ENCODE measurements at places on chromosomes 6 and 20.
A peak's percentile ranks its signal among the peaks of the same experiment; 100 is the strongest.

DNA sequence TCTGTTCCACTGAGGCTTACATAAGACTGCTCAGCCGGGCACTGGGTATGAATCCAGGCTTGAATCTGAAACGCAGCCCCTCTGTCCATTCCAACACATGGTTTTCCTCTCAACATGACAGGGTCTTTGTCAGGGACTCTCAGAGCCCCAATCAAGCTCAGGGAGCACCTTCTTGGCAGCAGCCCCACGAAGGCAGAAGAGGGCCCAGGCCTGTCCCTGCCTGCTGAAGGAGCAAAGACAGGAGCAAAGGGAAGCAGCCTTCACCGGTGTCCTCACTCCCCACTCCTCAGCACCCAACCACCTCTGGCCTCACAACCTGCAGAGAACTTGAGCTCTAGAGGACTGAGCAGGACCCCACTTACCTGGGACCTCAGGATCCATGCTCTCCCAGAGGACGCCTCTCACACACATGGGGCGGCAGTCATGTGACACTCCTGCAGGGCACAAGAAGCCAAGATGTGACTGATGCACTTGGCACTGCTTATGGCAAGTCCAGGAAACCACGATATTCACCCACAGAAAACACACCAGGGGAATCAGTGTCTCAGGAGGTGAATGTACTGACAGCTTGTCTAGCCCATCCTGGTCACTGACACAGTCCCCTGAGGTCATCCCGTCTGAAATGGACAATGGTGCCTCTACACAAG, 4.3 kb downstream of the SNHG17 start:
- DNase-seq, result no peak

DNA sequence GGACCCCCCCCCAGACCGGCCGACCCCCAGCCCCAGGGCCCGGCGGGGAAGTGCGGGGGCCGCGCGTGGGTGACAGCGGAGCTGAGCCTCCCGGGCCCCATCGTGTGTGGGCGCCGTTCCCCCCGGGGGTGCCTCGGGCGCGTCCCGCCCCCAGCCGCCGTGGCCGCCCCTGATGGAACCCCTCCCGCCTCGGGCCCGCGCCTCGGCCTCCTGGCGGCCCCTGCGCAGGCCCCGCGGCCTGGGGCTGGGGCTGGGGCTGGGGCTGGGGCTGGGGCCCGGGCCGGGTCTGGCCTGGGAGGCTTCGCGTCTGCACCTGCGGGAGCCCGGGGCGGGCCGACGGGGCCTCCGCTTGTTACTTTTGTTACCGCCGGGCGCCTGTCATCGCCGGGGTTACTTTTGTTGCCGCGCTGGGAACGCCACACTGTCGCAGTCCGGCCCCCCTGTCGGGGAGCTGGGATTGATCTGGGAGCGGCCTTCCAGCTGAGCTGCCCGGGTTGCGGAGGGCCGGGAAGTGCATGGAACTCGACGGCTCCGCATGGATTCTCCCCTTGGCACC, 598 bp downstream of the OGFR start:
- no peak for DNase-seq

DNA sequence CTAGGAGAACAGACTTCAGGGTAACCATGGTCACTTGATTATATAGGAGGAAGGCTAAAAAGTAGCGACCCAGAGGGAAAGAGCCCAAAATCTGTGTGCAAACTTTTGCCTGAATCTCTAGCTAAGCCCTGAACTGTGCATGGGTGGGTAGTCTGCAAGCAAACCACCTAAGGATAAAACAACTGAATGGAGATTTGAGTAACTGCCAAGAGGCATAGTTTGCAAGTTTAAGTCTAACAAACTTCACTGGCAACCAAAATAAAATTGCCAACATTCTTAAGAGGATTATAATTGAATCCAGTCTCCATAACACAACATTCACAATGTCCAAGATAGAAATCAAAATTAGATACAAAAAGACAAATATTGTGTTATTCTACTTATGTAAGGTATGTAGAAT, 192.0 kb upstream of the PLN start:
- no peak for DNase-seq

GRCh38 chr6:129567374-129567773, 142.6 kb downstream of the ARHGAP18 start:
- peak; percentile 31 for DNase-seq

DNA sequence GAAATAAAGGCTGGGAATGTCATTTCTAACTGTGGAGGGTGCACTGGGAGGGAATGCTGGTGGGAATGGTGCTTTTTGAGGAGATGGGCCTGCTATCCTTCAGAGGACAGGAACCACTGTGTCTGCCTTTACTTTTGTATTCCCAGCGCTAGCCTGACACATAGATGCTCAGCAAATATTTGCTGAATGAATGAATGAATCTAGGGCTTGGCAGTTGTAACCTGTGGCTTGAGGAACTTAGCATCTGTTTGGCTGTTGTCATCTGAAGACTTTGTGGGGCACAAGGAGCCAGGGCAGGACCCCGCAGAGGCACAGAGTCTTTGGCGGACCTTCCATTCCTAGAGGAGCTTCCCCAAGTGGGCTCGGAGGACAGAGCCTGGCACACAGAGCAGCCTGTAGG, 6.1 kb downstream of the TOX2 start:
- DNase-seq, result no peak

GRCh38 chr6:37454420-37455140, 21.6 kb downstream of the CMTR1 start:
- peak; percentile 15 for DNase-seq

GRCh38 chr6:74439123-74439811, 743.3 kb downstream of the CD109 start:
- no peak for DNase-seq

DNA sequence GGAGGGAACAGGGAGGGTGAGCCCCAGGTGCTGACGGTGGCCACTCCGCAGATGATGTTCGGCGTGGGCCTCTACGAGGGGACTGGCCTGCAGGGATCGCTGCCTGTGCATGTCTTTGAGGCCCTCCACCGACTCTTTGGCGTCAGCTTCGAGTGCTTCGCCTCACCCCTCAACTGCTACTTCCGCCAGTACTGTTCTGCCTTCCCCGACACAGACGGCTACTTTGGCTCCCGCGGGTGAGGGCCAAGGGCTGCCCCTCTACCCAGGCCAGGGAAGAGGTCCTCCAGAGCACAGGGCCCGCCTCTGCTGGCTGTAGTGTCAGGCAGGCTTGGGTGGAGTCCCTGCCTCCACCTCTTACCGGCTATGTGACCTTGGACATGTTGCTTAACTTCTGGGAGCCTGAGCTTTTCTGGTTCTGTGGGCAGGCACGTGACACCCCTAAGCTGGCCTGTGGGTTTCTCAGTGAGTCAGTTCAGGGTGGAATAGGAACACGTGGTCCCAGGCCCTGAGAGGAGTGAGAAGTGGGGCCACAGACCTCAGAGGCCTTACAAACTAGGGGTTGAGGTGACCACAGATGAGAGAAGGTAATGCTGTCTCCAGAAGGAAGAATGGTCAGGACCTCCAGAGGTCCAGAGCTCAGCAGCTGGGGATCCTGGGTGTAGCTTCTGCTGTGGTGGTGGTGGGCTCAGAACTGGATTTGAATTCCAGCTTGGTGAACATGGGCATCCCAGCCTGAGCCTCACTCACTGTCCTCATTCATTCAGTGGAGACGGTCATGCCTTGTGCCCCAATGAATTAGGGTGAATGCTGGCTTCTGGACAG, 11.9 kb downstream of the PCIF1 start:
- no peak for DNase-seq

- DNase-seq, result no peak
These were observed 37.0 kb upstream of the ASCC3 start for GRCh38 chr6:100918152-100918551.

- DNase-seq, result no peak
These were observed 64.3 kb downstream of the MRPL14 start for GRCh38 chr6:44062771-44063560.

DNA sequence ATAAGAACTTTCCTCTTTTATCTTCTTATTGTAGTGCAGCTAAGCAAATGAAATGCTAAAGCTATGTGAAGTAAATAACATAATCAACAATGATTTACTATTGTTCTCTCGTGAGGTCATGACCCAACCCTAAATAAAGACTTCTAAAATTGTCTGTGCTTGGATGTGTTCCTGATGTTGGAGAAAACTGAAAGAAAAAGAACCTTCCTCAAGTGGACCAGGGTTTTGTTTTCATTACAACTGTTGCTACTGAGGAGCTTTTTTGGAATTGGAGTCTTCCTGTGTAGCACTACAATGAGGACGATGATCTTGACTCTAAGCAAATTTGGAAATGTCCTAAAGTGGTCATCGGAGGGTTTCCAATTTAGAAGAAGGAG, 59.7 kb upstream of the SUPT3H start:
- no peak for DNase-seq

DNA sequence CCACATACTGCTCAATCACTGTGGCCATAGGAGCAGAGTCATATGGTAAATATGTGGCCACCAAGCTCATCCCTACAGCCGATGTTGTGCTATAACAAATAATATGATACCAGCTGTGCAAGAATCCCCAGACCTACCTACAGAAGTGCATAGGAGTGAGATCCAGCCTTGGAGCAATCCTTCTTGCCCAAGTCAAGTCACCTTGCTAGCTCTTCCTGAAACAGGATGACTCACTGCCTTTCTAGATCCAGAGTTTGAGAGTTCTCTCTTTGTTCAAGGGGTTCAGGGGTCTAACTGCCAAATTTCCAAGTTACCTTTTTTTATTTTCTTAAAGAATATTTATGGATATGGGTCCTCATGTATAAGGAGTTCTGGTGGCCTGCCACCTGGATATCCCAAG, 195.7 kb upstream of the MAN1A1 start:
- no peak for DNase-seq
